ENCODE measurements at places on chromosomes 7 and 10.

- no peak for DNase-seq
Measured at GRCh38 chr7:70788276-70788675, 343.7 kb upstream of the GALNT17 start.

DNA sequence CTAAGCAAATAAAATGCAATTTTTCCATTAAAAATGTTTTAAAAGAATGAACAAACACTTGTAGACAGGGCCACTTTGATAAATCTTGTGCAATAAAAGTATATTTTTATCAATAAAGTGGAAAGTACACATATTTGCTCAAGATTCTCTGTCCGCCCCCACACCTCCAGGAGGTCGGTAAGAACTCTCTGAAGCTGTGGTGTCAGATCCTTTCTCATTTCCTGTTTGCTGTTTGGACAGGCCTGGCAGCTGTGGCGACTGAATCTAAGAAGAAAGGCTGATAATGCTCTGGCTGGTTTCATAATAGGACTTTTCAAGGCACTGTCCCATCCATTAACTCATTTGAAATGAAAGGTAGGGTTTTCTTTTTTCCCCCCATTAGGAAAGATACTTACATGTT is 15.3 kb upstream of the ASB4 start:
- DNase-seq = no peak

- DNase-seq = no peak
Measured at GRCh38 chr7:69600710-69601519, 2.6 kb downstream of the AUTS2 start.

DNA sequence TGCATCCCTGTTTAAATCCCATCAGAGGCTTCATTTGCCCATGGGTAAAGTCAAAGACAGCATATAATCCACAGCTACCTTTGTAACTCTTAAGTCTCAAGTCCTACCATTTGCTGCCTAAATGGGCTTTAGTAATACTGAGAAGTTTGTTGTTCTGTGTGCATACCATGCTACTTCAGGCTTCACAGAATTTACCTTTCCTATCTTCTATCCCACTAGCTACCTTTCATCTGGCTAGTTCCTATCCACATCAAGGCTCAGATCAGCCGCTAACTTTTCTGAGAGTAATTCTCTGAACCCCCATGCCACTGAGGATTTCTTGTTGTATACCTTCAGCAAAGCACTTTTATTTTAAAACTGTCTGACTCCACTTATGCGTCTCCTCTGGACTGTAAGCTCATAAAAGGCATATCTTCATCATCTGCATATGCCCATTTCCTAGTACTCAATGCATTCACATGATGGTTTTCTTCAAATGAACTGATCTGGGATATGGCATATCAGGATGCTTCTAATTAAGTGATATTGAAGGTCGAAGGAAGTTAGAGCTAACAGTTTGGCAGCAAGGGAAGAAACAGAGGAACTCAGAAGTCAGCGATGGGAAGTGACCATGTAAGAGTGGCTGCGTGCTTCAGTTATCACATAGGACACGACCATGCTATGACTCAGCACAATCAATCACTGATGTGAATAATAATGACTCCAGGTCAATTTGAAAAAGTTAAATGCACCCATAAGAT is 283.9 kb upstream of the DKK1 start:
- DNase-seq = peak; percentile 8

DNA sequence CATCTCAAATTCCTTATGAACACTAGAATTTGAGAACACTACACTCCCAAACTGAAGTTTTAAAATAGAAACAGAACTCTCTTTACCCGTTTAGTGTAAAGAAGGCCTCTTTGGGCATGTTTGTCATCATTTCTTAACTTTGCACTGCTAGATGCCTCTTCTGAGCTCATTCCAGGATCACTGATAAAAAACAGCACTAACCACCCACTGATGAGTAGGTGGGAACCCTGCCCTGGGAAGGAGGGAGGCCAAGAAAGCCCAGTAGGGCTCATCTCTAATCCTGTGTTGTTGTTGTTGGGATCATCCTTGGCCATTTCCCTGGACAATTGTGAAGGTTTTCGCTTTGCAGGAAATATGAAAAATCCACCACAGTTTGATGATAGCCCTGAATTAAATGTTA is 68.2 kb downstream of the CUBN start:
- DNase-seq = no peak

DNA sequence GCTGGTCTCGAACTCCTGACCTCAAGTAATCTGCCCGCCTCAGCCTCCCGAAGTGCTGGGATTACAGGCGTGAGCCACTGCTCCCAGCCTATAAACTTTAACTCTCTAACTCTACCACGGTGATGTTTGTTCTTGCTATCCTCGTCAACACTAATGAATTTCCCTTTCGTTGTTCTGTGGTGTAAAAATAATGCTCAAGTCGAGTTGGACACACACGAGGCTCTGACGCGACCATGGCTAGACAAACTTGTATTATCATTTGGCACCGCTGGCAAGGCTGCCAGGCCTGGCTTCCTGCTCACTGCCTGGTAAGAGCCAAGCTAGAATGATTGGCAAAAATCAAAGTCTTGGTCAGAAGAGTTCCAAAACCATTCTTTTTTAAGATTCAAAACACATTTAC is 167.0 kb upstream of the KLF6 start:
- DNase-seq = no peak

DNA sequence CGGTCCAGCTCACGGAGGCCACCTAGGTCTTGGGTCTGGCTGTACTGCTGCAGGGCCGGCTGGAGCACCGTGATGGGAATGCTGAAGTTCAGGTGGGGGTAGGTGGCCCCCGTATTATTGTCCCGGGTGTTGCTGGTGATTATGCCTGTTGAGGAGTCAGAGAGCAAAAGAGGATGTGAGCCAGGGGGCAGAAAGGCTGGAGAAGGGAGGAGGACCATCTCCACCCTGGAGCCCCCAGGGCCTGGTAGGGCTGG is 6.6 kb downstream of the TYSND1 start:
- no peak for DNase-seq

GRCh38 chr7:105289704-105290103 is 99.0 kb downstream of the SRPK2 start:
- no peak for DNase-seq

DNA sequence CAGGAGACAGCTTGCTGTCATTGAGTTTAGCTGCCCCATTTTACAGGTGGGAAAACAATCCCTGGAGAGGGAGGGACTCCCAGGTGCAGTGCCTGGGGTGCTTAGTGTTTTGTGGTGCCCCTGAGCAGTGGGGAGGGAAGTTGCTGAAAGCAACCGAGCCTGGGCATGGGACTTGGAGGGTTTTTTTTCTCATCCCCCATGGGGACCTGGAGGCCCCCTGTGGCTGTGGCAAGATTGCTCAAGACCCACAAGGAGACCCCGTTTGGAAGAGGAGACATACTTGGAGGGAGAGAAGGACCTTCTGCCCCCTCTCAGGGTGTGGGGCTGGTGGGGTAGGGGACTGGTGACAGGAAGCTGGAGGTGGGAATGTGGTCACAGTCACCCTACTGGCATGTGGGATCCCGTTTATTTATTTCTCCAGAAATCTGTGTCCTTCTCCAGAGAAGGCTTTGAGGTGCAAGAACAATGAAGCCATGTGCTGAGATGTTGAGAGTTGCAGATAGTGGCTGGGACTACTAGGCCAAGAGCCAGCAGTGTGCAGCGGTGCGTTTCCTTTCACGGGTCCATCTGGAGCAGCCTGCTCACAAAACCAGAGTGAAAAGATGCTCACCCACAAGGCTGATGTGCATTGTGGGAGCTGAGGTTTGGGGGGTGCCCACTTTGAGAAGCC is 21.5 kb downstream of the ZMIZ1 start:
- no peak for DNase-seq

GRCh38 chr10:76336213-76336963 is 905.0 kb downstream of the LRMDA start:
- no peak for DNase-seq

DNA sequence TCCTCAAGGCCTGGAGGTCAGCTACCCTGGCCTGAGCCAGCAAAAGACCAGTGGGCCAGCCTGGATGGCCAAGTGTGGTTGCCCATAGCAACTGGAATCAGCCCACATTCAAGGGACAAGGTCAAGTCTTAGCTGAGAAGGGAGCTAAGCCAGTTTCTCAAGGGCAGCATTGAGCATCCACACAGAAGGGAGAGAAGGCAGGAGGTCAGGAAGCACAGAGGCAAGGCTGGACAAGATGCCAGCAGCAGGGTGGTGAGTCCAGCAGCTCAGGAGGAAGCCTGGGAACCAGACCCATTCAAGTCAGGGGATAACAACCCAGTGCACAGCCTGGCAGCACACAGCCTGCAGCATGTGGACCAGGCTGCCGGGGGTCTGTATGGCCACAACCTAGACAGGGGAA is 54.0 kb upstream of the ZMIZ1 start:
- no peak for DNase-seq

- DNase-seq = no peak
Measured at GRCh38 chr10:100155936-100156335, 29.9 kb downstream of the ERLIN1 start.

- no peak for DNase-seq
Measured at GRCh38 chr7:39816462-39817060, 133.5 kb upstream of the CDK13 start.

- DNase-seq = no peak
Measured at GRCh38 chr10:19719284-19719683, 96.9 kb upstream of the PLXDC2 start.

DNA sequence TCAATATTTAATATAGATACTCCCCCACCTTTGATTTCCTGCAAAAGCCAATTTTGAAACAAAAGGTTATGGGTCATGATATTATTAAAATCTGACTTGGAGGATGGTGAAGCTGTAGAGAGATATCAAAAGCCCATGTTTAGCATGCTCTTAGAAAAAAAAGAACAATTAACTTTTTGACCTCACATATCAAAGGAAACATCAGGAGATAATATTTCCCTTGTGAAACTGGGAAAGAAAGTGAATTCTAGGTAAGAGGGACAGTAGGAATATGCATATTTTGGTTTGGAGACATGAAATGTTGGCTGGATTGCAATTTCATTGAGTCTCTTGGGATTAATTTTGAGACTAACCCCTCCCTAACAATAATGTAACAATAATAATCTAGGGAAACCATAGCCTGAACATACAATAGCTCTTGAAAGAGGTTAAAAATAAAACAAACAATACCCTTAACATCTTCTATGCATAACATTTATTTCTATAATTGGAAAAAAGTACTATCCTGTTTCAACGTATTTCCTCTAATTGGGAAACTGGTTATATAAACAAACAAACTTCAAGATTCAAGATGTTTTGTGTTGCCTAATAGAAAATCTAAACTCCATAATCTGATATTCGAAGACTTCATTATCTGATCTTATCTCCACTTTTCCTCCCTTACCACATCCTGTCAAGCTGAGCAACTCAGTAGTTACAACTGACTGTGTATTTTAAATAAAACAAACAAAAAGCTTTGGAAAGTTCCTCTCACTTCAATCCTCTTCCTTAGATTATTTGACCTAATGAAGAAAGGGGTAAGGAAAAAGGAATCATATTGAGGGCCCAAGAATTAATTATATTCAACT is 14.8 kb downstream of the TMEM26 start:
- DNase-seq = no peak

DNA sequence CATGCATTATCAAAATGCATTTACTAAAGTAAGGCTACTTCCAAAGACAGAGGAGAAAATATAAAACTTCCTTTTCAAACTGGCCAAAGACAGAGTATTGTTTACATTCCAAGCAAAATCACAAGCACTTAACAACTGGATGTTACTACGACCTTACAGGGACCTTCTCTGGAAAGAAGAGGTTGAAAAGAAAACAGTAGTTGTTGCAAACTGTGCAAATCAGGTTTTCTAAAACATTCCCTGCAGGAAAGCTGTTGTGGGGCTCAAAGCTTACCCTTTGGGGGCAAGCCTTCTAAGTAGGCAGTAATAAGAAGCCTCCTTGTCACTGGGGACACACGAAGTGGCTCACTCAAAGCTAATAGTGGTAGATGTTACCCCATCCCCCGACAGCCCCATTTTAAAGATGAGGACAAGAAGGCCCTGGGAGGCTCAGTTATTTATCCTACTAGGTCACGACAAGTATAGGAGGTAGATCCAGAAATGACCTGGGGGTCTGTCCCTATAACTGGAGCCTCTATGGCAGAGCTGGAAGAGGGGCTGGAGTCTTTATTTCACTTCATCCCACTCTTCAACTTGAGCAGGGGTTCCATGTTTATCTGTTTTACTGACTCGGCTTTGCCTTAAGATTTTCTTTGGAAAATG is 46.6 kb downstream of the ATXN7L1 start:
- no peak for DNase-seq
